PC-3 (cell line): ENCODE measurements at places on chromosomes 2 and 18. TPM values are rescaled to one million over a fixed set of nuclear protein-coding genes. Genes with fewer than 3 reads are reported as not detected.

SLC5A7 gene
- total RNA-seq: 0.06 TPM in 1 of 2 replicates, not detected in the other

DSG4 gene
- 0.04 TPM in 1 of 2 replicates, not detected in the other for total RNA-seq

DSG2 gene
- total RNA-seq: 17.2 and 21.1 TPM in 2 replicates

TANC1 gene
- total RNA-seq: 17.6 and 18.7 TPM in 2 replicates

CYS1 gene
- 0.12 and 0.15 TPM in 2 replicates for total RNA-seq

GPR75 gene
- 1.5 and 2.4 TPM in 2 replicates for total RNA-seq

DSG1 gene
- total RNA-seq: not detected in 2 replicates

COL6A3 gene
- total RNA-seq: 45.0 and 53.4 TPM in 2 replicates

EML6 gene
- 5.3 and 15.7 TPM in 2 replicates for total RNA-seq

HOXD3 gene
- 3.0 and 4.4 TPM in 2 replicates for total RNA-seq

ARHGAP15 gene
- not detected in 2 replicates for total RNA-seq

KIF1A gene
- 0.40 TPM in 1 of 2 replicates, not detected in the other for total RNA-seq

GRCh38 chr18:58848685-58849084 lies 16.0 kb upstream of the ZNF532 start:
- H3K36me3 ChIP-seq: no peaks in the 10 kb centered on the region
- peak; percentile 95 for DNase-seq
- H3K27ac ChIP-seq: peak overlapping the region; percentile 97
- peaks cover 37% of the 10 kb centered on the region for H3K4me1 ChIP-seq

- DNase-seq: no peak
- no peaks in the 10 kb centered on the region for H3K4me1 ChIP-seq
- H3K27me3 ChIP-seq: no peaks in the 10 kb centered on the region
- H3K4me3 ChIP-seq: no peak overlapping the region
- H3K27ac ChIP-seq: no peak overlapping the region
These were observed 306.5 kb upstream of the ZNF521 start for GRCh38 chr18:25658476-25658875.

- H3K4me3 ChIP-seq: no peak overlapping the region
- no peak for DNase-seq
- no peaks in the 10 kb centered on the region for H3K36me3 ChIP-seq
- no peaks in the 10 kb centered on the region for H3K27me3 ChIP-seq
These were observed 380.8 kb upstream of the ACVR2A start for GRCh38 chr2:147463881-147464520.

- no peaks in the 10 kb centered on the region for H3K27me3 ChIP-seq
- H3K4me1 ChIP-seq: no peaks in the 10 kb centered on the region
- no peak overlapping the region for H3K27ac ChIP-seq
These were observed 9.4 kb downstream of the COL3A1 start for GRCh38 chr2:188983427-188984064.

GRCh38 chr18:49858309-49859020 lies 45.1 kb upstream of the ACAA2 start:
- no peaks in the 10 kb centered on the region for H3K27me3 ChIP-seq
- no peak overlapping the region for H3K4me3 ChIP-seq
- H3K27ac ChIP-seq: peak overlapping the region; percentile 23; the same call in 1 of the 2 replicates

GRCh38 chr2:41920181-41920580 lies 127.6 kb upstream of the PKDCC start:
- DNase-seq: no peak
- no peak overlapping the region for H3K4me3 ChIP-seq
- H3K36me3 ChIP-seq: no peaks in the 10 kb centered on the region
- H3K4me1 ChIP-seq: peaks cover 6% of the 10 kb centered on the region; the same call in 1 of the 2 replicates
- H3K27ac ChIP-seq: no peak overlapping the region
- H3K27me3 ChIP-seq: no peaks in the 10 kb centered on the region

DNA sequence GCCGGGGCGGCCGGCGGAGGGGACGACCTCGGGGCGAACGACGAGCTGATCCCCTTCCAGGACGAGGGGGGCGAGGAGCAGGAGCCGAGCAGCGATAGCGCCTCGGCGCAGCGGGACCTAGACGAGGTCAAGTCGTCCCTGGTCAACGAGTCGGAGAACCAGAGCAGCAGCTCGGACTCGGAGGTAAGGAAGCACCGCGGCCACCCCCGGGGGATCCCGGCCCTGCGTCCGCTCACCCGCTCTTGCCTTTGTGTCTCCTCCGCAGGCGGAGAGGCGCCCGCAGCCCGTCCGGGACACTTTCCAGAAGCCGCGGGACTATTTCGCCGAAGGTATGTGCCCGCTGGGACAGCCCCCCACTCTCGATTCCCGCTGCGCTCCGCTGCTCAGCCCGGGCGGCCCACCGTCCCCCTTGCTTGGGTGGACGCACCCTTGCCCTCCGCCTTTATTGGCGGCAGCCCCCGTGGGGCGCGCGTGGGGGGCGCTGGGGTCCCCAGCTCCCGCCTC lies 611 bp downstream of the TCF7L1 start:
- H3K27ac ChIP-seq: no peak overlapping the region
- H3K27me3 ChIP-seq: no peaks in the 10 kb centered on the region
- peak; percentile 51 for DNase-seq
- H3K36me3 ChIP-seq: no peaks in the 10 kb centered on the region

DNA sequence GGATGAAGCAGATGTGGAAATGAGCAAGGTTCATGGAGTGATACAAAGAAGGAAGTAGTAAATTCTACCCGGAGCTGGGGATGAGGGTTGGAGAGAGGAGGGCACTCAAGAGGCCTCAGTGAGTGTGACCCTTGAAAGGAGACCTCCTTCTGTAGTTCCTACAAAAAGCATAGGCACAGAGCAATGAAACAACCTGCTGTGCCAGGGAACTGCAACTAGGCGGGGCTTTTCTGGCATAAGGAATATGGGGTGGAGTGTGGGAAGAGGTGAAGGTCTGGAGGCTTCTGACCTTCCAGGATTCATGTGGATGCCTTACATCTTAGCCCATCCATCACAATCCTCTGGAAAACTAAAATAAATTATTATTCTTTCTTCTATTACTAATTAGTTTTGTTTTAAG lies 25.5 kb upstream of the PGAP1 start:
- no peaks in the 10 kb centered on the region for H3K4me1 ChIP-seq
- H3K27me3 ChIP-seq: no peaks in the 10 kb centered on the region
- H3K27ac ChIP-seq: no peak overlapping the region
- no peak overlapping the region for H3K4me3 ChIP-seq
- no peak for DNase-seq

GRCh38 chr2:237739101-237739500 lies 59.5 kb upstream of the RBM44 start:
- no peak overlapping the region for H3K4me3 ChIP-seq
- DNase-seq: no peak
- peaks cover 25% of the 10 kb centered on the region for H3K36me3 ChIP-seq
- peaks cover 26% of the 10 kb centered on the region for H3K4me1 ChIP-seq
- no peak overlapping the region for H3K27ac ChIP-seq
- no peaks in the 10 kb centered on the region for H3K27me3 ChIP-seq

- no peak for DNase-seq
- no peaks in the 10 kb centered on the region for H3K36me3 ChIP-seq
- H3K27ac ChIP-seq: peak overlapping the region; percentile 80
- H3K4me3 ChIP-seq: peak overlapping the region; percentile 19; the same call in 1 of the 2 replicates
- H3K27me3 ChIP-seq: no peaks in the 10 kb centered on the region
- peaks cover 38% of the 10 kb centered on the region for H3K4me1 ChIP-seq
These were observed 165.6 kb upstream of the SERTAD2 start for GRCh38 chr2:64819361-64819760.

DNA sequence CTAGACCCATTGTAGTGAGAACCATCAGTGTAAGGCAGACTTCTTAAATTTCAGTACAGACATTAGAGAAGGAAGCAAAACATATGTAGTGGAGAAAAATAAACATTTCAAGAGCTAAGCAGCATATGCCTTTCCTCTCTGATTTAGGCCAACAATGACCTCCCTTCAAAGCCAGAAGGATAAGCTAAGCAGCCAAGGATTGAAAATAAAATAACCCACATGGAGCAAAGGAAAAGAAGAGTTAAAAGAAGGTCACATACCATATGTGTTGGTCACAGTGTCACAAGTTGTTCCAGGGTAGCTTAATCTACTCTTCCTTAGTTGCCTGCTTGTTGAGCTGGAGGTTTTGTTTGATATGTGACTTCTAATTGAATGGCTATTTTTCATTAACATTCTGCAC lies 15.6 kb upstream of the LAMA1 start:
- no peaks in the 10 kb centered on the region for H3K36me3 ChIP-seq
- no peaks in the 10 kb centered on the region for H3K4me1 ChIP-seq
- H3K4me3 ChIP-seq: no peak overlapping the region
- no peak for DNase-seq
- H3K27ac ChIP-seq: no peak overlapping the region

GRCh38 chr2:159349674-159350299 lies 63.3 kb upstream of the WDSUB1 start:
- H3K27me3 ChIP-seq: no peaks in the 10 kb centered on the region
- H3K27ac ChIP-seq: peak overlapping the region; percentile 34
- H3K36me3 ChIP-seq: no peaks in the 10 kb centered on the region
- H3K4me1 ChIP-seq: peaks cover 12% of the 10 kb centered on the region
- no peak overlapping the region for H3K4me3 ChIP-seq

GRCh38 chr18:10315522-10315921 lies 138.9 kb upstream of the APCDD1 start:
- H3K27me3 ChIP-seq: peaks cover 44% of the 10 kb centered on the region
- H3K4me3 ChIP-seq: no peak overlapping the region
- no peak overlapping the region for H3K27ac ChIP-seq
- no peaks in the 10 kb centered on the region for H3K36me3 ChIP-seq
- no peak for DNase-seq

GRCh38 chr2:234022424-234022823 lies 28.1 kb upstream of the SPP2 start:
- no peaks in the 10 kb centered on the region for H3K27me3 ChIP-seq
- no peaks in the 10 kb centered on the region for H3K36me3 ChIP-seq
- no peak for DNase-seq
- H3K27ac ChIP-seq: no peak overlapping the region
- no peak overlapping the region for H3K4me3 ChIP-seq

GRCh38 chr2:16774980-16775898 lies 109.6 kb upstream of the CYRIA start:
- H3K4me3 ChIP-seq: no peak overlapping the region
- no peaks in the 10 kb centered on the region for H3K4me1 ChIP-seq
- H3K27ac ChIP-seq: no peak overlapping the region
- DNase-seq: no peak

DNA sequence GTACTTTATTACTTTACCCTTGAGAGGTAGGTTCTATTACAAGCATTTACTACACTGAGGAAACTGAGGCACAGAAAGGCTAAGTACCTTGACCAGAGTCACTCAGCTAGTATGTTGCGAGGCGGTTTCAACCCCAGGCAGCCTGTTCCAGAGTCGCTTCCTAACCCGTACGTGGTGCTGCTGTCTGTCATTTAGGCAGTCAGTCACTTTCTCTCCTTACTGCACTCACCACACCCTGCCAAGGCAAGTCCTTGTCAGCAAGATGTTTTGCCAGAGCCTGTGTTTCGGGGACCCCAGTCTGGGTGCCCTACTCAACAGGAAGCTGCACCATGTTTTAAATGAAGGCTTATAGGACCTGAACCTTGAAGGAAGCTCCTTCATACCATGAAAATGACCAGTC lies 174.9 kb downstream of the TPGS2 start:
- no peaks in the 10 kb centered on the region for H3K4me1 ChIP-seq
- no peak overlapping the region for H3K27ac ChIP-seq
- no peak for DNase-seq
- no peaks in the 10 kb centered on the region for H3K36me3 ChIP-seq

- H3K36me3 ChIP-seq: no peaks in the 10 kb centered on the region
- DNase-seq: no peak
- peaks cover 39% of the 10 kb centered on the region for H3K4me1 ChIP-seq
- H3K4me3 ChIP-seq: no peak overlapping the region
These were observed 111.0 kb upstream of the ERBB4 start for GRCh38 chr2:212649646-212650045.

DNA sequence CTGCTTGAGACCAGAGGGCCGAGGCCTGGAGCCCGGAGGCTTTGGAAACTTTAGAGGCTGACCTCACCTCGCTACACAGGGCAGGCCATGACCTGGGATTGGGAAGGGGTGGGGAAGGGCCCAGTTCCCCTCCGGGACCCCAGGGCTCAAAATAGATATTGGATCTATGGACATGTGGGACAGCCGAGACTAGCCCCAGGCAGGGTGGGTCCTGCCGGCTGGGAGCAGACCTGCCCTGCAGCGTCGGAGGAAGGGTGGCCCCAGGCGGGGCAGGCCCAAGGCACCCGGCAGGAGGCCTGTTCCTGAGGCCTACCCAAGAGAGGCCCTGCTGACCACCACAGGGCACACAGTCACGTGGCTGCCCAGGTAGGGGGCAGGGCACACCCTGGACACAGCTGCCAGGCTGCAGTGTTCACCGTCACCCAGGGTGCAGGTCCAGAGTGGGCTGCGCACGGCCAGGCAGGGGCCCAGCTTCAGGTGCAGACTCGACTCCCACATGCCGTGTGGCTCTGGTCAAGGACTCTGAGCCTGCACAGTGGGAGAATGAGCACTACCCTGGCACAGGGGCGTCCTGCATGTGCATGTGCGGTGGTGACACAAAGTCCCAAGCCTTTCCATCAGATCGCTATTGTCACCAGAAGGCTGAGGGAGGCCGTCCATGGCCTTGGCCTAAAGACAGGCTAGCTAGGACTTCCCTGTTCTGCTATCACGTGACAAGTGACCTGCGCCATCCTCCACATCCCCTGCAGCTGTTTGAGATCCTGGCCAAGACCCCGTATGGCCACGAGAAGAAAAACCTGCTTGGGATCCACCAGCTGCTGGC lies 13.2 kb downstream of the ANO7 start:
- H3K36me3 ChIP-seq: no peaks in the 10 kb centered on the region
- no peak overlapping the region for H3K4me3 ChIP-seq
- H3K4me1 ChIP-seq: no peaks in the 10 kb centered on the region
- H3K27ac ChIP-seq: no peak overlapping the region

- no peak overlapping the region for H3K4me3 ChIP-seq
- H3K4me1 ChIP-seq: no peaks in the 10 kb centered on the region
- DNase-seq: no peak
- H3K27ac ChIP-seq: no peak overlapping the region
- H3K27me3 ChIP-seq: no peaks in the 10 kb centered on the region
These were observed 101.8 kb downstream of the CD226 start for GRCh38 chr18:69845593-69846506.

DNA sequence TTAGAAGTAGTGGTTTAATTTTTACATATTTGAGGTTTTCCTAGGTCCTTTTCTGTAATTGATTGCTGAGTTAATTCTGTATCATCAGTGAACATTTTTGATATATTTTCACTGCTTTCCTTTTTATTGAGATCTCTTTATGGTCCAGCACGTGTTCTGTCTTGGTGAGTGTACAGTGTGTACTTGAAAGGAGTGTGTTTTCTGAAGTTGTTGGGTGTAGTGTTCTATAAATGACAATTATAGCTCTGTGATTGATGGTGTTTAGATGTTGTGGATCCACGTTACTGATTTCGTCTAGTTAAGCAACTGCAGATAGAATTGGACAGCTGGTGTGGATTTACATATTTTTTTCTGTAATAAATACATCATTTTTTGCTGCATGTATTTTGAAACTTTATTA lies 32.7 kb downstream of the AGFG1 start:
- H3K36me3 ChIP-seq: no peaks in the 10 kb centered on the region
- no peak for DNase-seq
- H3K4me3 ChIP-seq: no peak overlapping the region
